Fibroblast of lung (primary cell): ENCODE measurements at places on chromosomes 2 and 18.
A peak's percentile ranks its signal among the peaks of the same experiment; 100 is the strongest.

GRCh38 chr18:49082714-49083688, 132.2 kb upstream of the SMAD7 start:
- no peak for DNase-seq

GRCh38 chr2:172462849-172463381, 35.5 kb downstream of the ITGA6 start:
- no peak for DNase-seq

GRCh38 chr2:56753182-56753581, 569.4 kb downstream of the CCDC85A start:
- no peak for DNase-seq

GRCh38 chr2:222264791-222265320, 33.9 kb downstream of the PAX3 start:
- no peak for DNase-seq

- no peak for DNase-seq
Measured at GRCh38 chr2:1557467-1557820, 144.2 kb downstream of the TPO start.

DNA sequence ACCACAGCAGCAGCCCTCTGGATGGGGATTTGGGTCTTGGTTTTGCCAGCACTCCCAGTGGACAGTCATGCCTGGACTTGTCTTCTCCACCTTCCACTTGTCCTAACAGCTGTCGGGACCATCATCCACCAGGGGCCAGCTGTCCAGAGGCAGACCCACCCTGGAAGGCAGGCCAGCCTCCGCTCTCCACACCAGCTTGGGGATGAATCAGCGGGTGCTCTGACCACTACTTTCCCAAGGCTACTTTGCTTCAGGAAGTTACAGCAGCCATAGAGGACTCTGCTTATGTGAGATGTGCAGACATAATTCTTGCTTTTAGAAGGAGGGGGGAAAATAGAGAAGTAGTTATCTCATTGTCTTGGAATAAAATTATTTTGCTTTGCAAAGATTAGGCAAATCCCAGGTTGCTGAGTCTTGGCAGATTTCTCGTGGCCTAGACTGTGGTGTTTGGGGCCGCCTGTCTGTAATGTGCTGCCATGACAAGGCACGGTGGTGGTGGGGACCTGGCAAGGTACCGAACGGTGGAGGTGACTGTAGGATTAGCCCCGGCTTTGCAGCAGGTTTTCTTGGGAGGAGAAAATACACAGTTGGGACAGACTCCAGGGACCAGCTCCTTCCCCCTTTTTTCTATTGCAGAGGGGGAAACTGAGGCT, 148.7 kb downstream of the AGAP1 start:
- DNase-seq: peak; percentile 79

GRCh38 chr2:67927501-67927900, 135.3 kb downstream of the C1D start:
- DNase-seq: no peak

DNA sequence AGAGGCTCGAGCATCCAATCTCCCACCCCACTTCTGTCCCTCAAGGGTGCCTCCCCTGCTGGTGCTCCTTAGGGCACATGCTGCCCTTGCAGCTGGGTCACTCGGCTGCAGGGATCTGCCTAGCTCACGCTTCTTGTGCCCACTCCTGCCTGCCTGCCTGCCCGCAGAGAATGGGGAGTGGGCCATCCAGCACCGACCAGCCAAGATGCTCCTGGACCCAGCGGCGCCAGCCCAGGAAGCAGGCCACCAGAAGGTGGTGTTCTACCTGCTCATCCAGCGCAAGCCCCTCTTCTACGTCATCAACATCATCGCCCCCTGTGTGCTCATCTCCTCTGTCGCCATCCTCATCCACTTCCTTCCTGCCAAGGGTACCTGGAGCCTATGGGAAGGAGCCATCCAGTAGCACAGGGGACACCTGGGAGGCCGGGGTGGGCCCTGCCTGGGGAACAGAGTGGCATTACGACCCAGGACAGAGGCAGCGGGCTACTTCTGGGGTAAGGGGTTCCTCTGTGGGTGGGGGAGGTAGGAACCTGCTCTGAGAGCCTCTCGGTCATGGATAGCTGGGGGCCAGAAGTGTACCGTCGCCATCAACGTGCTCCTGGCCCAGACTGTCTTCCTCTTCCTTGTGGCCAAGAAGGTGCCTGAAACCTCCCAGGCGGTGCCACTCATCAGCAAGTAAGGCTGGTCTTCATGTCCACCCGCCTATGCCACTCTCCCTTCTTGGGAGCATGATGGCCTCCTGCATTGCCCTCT, 3.4 kb downstream of the CHRNG start:
- DNase-seq: no peak

DNA sequence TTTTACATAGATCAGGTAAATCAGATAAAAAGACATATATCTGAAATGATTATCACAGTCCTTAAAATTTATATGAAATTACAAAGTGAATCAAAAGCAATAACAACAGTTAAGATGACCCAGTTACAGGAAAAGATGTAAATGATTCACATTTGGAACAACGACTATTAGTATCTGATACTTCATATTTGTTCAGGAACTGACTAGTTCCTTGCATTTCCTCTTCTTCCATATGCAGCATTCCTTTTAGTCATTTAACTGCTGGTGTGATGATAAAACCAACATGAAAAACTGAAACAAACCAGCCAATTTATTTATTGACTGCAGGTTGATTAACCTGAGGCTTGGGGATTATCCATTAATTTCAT, 75.2 kb downstream of the RBMS1 start:
- no peak for DNase-seq

DNA sequence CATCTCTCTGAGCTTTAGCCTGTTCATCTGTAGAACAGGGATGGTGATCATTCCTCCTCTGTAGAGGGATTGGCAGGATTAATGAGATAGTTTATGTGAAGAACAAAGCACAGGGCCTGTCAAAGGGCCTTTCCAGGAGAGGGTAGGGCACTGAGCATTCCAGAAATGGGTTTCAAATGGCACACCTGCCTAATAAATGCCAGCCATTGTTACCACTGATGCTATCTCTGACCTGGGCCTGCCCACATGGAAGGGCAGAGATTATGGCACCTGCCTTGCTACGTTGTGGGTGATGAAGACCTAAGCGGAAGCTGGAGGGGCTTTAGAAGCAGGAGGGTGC, 31.0 kb upstream of the GMPPA start:
- no peak for DNase-seq

- DNase-seq: no peak
Measured at GRCh38 chr18:9032519-9032918, 70.0 kb upstream of the NDUFV2 start.

DNA sequence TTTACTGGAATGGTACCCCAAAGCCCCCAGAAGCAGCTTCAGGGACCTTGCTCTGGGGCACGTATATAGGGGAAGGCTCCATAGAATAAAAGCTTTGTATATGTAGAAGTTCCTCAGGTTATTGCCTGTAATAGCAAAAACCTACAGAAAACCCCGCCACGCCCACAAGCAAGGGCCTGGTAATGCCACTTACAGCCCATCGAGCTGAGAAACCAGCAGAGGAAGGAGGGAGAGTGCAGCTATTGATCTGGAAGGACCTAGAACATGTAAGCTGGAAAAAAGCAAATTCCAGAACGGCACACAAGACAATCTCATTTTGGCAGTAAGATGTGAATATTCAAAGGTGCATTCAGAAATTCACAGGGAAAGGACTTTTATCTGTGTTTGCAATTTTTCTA, 15.8 kb downstream of the HS1BP3 start:
- no peak for DNase-seq

DNA sequence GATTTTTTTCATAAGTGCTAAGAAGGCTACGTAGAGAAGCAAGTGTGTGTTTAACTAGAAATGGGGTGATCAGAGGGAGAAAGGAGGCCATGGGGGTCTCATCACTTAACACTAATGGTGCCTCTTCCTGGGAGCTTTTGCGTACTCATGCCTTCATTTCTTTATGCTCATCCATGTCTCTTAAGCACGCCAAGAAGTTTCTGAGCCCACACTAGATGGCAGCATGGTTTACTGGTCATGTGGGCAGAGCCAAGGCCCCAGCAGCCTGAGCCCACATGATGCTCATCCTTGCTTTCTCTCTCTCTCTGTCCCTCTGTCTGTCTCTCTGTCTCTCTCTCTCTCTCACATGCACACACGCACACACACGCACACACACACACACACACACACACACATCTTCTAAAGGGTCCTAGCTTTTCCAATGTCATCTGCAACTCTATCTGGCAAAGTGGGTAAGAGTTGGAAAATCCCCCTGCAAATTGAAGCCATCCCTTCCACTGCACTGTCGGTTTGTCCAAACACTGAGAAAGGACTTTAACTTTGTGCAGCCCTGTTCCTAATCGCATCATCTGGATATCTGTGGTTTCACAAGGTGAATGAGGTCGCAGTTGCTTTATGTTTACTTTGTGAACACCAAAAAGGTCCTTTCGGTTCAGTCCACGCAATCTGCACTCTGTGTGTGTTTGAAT, 137.1 kb upstream of the CCDC68 start:
- DNase-seq: peak; percentile 65

- DNase-seq: no peak
Measured at GRCh38 chr2:160325418-160325817, 125.3 kb upstream of the ITGB6 start.

GRCh38 chr18:63438181-63438580, 15.9 kb upstream of the VPS4B start:
- no peak for DNase-seq

DNA sequence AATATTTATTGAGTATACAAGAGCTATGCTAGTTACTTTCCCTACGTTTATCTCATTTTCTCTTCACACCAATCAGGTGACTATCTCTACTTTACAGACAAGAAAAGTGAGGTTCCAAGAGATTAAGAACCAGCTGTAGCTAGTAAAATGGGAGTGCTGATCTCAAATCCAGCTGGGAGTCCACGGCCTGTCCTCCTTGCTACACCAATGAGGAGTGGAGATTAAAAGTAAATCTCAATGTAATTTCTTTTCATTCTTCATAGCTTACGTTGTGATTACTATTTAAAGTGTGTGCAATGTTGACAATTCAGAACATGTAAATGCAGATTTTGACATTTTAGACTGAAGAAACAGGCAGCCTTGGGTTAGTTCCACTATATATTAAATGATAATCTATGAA, 53.9 kb upstream of the NRP2 start:
- no peak for DNase-seq

DNA sequence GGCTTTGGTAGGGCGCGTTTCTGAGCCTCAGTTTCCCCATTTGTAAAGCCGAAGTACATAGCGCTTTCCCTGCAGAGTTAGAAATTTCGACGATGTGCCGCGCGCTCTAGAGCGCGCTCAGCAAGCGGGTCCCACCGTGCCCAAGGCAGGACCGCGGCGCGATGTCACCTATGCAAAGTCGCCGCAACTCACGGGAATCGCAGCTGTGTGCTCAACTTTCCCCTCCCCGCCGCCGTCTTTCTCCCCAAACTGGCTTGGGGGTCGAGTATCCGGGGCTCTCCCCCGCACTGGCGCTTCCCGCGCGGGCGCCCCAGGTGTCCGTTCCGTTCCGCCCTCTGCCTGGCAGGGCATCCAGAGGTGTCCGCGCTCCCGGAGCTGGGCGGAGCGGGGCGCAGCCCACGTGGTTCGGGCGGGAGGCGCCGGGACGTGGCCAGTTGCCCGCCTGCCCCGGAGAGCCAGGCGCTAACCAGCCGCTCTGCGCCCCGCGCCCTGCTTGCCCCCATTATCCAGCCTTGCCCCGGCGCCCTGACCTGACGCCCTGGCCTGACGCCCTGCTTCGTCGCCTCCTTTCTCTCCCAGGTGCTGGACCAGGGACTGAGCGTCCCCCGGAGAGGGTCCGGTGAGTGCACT, at the start of gene MLPH:
MLPH (plus strand) TSS at position 433 of the 630 bp plus-strand sequence. CDS start 6,176 bp downstream, outside the sequence.
- peak; percentile 49 for DNase-seq
